NCI-H2029 treated with DMSO at 0.1 percent for 48 hours (cell line): ENCODE measurements at places on chromosomes 1 and 21.

GRCh38 chr1:24992761-24993211 lies 62.7 kb upstream of the RUNX3 start:
- DNase-seq, result no peak

DNA sequence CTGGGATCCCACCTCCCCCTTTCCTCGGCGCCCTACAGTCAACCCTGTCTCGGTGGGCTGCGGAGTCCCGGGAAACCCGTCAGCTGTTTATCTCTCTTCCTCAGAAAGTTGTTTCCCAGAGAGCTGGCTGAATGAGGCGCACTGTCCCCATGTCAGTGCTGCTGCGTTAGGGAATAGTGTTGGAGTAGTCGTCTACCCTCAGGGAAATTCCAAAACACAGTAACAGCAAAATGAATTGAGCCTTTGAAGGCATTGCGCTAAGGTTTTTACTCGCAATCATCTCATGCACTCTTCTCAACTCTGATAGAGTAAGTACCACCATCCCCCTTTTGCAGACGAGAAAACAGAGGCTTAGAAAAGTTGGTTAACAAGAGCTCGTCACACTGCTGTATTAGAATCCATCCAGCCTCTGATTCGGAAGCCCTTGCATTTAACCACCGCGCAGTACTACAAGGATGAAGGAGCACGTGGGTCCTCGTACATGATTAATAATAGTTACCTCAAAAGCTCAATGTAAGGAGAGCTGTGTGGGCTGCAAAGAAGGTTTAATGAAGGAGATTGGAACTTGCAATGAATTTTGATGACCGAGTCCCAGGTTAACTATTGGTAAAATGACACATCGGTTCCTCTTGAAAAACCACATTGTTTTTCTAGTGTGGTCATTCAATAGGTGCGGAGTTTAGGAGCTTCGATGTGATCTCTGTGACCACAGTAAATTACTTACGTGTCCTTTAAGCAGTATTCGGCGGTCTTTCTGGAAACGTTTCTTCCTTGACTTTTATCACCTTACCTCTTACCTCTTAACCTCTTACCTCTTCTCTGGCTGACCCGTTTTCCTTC lies 788 bp upstream of the EDEM3 start:
- no peak for DNase-seq

- no peak for DNase-seq
Measured at GRCh38 chr1:11354893-11355553, 82.0 kb downstream of the UBIAD1 start.

DNA sequence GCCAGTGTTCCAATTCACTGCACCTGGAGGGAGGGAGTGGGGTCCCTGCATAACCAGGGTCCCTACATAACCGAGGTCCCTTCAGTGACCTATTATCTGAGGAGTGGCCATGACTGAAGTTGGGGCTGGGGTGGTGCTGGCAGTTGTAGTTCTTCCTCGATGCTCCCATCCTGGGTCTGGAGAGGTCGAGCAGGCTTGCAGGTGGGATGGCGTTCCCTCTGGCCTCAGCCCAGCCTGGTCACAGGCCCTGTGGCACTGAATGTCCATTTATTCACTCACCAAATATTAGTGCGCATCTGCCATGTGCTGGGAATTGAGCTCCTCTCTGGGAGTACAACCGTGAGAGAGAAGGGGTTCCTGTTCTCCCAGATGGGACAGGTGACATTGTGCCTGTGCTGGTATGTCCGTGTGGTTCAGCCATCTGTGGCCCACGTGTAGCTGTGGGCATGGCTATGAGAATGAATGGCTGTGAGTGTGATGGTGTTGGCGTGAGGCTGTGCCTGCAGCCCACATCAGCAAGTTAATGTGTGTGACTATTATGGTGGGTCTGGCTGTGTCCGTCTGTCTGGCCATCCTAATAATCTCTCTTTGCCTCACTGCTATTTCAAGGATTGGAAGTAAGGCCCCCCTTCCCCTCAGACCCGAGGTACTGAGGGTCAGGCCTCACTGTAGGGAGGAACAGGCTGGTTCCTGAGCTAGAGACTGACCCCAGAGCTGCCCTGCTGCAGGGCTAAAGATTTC lies 3.9 kb upstream of the SLC6A9 start:
- DNase-seq, result no peak

GRCh38 chr1:1758059-1758621 lies 20.1 kb downstream of the NADK start:
- no peak for DNase-seq

DNA sequence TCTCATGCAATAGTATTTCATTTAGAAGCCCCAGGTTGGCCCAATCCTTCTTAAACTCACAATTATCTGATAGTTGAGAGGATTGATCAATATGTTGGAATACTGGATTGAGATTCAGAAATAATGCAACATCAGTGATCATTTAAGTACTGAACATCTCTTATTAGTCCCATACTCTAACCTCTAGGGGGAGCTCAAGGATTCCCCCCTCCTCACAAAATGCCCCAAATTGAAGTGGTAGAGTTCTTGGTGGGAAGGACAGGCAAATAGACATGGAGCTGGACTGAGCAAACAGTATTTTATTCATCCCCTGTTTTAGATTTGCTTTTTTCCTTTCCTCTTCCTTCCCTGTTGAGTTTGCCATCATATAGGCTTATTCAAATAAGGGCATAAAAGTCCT lies 62.8 kb downstream of the NGF start:
- no peak for DNase-seq

GRCh38 chr21:34219334-34220060 lies 144.3 kb upstream of the KCNE2 start:
- DNase-seq, result no peak

DNA sequence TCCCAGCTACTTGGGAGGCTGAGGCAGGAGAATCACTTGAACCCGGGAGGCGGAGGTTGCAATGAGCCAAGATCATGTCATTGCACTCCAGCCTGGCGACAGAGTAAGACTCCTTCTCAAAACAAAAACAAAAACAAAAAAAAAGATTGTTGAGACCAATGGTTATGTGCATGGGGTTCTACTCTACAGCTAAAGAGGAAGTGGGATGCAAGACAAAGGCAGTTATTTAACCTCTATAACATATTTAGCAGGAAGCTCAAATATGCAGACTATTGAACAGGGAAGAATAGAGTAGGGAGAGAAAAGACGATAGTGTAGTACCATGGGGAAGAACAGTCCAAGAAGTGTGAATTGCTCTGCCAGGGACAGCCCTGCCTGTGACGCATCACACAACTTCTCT lies 227.7 kb downstream of the SMYD3 start:
- DNase-seq, result no peak

DNA sequence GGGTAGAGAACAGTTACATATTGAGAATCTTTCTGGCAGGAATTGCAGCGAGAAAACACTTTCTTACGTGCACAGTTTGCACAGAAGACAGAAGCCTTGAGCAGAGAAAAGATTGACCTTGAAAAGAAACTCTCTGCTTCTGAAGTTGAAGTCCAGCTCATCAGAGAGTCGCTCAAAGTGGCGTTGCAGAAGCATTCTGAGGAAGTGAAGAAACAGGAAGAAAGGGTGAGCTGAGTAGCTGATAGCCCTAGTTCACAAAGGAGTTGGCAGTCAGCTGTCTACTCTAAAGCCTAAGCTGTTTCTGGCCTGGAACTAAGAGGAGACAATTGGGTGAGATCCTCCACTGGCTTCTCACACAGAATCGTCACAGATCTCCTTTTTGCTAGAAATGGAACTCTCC lies 20.3 kb upstream of the SH3BGRL3 start:
- DNase-seq, result no peak

GRCh38 chr1:177092001-177092400 lies 72.5 kb downstream of the ASTN1 start:
- DNase-seq, result no peak

DNA sequence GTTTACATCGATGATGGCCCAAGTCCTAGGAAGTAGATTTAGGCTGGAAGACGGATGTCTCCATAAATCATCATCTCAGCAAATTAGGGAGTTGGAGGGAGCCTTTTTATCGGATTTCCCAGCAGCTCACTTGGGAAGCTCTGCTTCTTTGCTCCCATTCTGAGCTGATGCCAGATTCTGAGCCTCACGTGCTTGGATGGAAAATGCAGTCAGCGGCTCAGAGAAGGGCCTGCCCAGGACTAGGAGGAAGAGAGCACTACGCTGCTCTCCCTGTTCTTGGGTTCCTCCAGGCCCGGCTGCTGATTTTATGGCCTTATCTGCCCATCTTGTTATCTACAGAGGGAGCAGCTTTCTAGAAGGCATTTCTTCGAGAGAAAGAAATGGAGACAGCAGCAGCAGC lies 42.0 kb downstream of the UBIAD1 start:
- no peak for DNase-seq

- DNase-seq, result no peak
Measured at GRCh38 chr1:15531003-15531402, 4.4 kb downstream of the DNAJC16 start.

GRCh38 chr1:46539972-46540371 lies 11.5 kb downstream of the KNCN start:
- no peak for DNase-seq

DNA sequence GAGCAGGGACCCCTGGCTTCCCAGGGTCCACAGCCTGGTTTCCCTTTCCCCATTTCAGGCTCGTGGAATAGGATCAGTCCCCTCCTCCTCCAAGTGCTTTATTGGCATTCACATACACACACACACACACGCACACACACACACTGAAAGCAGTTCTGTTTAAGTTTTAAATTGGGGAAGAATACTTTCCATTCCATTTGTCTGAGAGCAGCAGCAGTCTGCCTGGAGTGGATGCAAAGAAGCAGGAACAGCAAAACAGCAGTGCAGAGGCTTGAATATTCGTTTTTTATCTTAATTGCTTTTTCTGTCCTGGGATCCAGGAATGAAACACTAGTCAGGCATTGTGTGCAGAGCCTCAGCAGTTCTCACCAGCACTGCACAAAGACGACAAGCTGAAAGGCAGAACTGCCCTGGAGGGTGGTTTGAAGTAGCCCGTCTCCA lies 7.1 kb downstream of the CYB561D1 start:
- no peak for DNase-seq

GRCh38 chr1:7557301-7557891 lies 213.7 kb upstream of the VAMP3 start:
- DNase-seq, result no peak

- DNase-seq, result no peak
Measured at GRCh38 chr1:81681601-81682266, 119.0 kb upstream of the ADGRL2 start.
